Breast epithelium (tissue), 4 donors: ENCODE measurements at places on chromosomes 5 and 9.

GRCh38 chr5:157369507-157369906, 90.5 kb upstream of the NIPAL4 start:
- no peak for DNase-seq

DNA sequence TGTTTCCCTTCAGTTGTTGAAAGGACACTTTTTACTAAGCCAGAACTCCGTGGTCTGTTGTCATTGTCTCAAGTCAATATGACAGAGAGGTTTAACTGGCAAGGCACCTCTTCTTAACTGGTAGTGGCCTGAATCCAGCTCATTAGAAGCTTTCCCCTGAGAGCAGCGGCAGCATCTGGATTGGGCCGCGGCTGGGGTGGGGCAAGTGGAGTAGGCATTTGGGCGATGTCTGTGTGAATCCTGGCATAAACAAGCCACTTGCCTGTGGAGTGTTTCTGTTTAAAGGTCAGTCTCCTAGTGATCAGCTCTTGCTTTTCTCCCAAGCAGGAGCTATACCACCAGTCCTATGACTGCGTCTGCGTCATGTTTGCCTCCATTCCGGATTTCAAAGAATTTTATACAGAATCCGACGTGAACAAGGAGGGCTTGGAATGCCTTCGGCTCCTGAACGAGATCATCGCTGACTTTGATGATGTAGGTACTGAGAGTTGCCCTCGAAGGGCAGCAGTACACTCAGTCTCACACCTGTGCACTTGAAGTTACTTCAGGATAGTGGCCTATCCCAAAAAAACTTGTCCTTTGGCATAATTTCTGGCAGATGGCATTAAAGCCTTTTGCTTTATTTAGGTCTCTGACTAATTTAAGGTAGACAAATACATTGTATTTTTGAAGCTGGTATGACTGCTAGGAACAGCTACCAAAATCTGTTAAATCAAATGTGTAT, 48.9 kb downstream of the CFAP90 start:
- DNase-seq, result no peak

- peak; percentile 16 for DNase-seq
Observed at GRCh38 chr5:134141331-134142050, 27.0 kb downstream of the TCF7 start.

- DNase-seq, result no peak
Observed at GRCh38 chr9:347667-348292, 133.1 kb downstream of the DOCK8 start.

- no peak for DNase-seq
Observed at GRCh38 chr5:10578869-10579268, 15.0 kb downstream of the ANKRD33B start.

GRCh38 chr9:69542942-69543704, 129.0 kb downstream of the APBA1 start:
- DNase-seq, result no peak

GRCh38 chr9:101054657-101055056, 26.1 kb downstream of the PLPPR1 start:
- DNase-seq, result no peak
